Central memory CD4-positive, alpha-beta T cell (primary cell): ENCODE measurements at places on chromosomes 12 and 14.

GRCh38 chr12:124537525-124538193 lies 29.8 kb downstream of the NCOR2 start:
- DNase-seq = no peak

DNA sequence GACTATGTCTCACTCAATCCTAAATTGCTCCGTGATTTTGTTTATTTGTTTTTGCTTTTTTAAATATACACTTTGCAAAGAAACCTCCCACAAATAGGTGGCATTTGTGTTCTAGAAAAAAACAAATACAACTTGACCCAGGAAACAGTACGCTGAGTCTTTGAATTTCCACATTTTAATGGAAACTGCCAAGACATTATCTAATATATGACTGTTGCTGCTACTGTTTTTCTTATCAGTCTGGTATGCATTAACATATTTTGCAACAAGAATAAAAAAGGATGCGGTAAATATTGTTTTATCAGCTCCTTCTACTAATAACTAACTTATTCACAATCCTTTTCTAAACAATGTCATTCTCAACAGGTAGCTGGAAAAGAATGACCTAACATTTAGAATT lies 187.4 kb downstream of the LRIG3 start:
- DNase-seq = no peak

DNA sequence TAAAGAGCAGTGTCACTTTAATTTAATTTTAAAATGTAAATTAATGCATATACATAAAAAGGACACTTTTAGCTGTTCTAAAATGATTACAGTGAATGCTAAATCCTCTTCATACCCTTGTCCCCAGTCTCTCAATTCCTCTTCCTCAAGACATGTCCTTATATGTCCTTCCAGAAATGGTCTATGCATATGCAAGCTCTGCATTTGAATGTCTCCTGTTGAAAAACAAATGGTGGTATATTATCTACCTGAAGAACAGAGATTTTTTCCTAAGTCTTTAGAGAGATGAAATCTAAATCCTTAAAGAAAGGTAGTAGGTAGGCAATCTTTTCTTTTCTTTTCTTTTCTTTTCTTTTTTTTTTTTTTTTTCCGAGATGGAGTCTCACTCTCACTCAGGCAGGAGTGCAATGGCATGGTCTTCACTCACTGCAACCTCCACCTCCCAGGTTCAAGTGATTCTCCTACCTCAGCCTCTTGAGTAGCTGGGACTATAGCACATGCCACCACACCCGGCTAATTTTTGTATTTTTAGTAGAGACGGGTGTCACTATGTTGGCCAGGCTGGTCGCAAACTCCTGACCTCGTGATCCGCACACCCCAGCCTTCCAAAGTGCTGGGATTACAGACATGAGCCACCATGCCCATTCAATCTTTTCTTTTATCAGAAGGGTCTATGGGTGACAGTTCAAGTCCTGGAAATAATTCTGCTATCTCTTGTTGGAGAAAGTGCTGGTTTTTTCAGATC lies 180.5 kb downstream of the PRKCH start:
- no peak for DNase-seq

DNA sequence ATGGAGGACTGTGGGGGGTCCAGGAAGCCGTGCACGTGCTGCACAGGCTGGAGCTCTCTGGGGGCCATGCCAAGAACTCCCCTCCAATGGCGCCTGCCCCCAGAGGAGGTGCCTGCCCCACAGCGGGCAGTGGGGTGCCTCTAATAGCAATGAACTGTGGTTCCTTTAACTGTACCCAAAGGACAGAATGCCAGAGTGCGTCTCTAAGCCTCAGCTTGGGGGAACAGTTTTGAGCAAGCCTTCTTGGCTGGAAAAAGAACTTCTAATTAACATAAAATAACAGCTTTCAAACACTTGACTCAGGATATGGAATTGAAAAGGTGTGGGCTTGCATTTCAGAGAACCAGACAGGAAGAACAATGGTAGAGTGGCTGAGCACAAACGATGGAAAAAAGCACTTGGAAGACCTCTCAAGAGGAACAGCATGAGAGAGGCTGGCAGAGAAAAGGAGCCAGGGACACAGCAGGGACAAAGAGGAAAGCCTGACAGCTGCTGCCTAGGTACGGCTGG lies 195.6 kb downstream of the TTC7B start:
- no peak for DNase-seq

- DNase-seq = no peak
Observed at GRCh38 chr12:105892362-105892910, 246.3 kb downstream of the NUAK1 start.
